ENCODE measurements at places on chromosomes 1 and 21.

DNA sequence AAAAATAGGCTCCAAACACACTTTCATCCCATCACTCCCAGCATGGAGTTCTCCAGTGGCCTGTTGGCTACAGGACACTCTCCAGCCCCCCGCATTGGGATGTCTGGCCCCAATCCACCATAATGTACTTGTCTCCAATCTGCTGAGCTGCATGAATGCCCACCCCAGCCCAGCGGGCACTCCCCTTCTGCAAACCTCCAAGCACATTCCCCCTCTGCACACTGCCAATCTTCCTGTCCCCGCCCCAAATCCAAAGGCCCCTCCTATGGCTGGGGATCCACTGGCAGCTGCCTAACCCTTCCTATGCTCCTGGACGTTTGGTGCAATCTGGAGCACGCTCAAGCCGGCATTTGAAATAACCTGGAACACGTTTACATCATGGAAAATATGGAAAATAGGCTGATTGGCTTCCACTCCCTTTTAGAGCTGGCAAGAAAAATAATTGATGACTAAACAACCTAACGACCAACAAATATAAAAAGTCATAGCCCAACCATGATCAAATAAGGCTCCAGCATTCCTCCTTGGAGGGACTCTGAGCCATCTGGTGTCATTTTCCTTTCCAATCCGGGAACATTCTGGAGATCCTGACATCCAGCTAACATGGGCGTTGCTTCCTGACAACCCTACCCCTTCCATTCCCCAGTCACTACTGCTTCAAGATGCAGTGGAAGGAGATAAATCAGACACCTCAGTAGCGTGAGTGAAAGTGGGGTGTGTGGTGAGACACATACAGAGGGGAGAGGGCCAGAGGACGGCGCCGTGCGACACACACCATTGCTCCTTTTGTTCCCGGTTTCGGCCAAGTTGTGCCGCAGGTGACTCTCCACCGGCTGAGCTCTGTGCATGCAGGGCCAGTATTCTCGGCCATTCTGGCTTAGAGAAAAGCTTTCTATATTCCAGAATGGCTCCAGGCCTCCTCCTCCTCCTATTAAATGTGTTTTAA is 41.6 kb downstream of the PDE9A start:
- no peak for DNase-seq

DNA sequence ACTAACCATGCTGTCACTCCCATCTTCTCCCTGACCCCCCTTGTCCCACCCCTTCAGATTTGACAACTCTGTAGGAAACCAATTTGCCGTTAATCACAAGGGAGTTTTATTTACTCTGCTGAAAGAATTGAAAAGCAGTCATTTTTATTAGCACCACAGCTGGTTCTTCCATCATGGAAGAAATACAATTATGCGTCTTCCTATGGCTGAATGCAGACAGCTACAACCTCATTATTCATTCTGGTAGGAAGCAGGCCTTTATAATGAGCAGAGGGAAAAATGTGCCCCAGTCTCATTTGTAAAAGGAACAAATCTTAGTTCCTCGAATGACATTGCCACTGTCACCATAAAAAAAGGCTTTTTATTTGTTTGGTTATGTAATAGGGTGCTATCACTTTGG is 35.2 kb downstream of the JUN start:
- DNase-seq = no peak

GRCh38 chr1:235018720-235019444 is 109.8 kb downstream of the TOMM20 start:
- no peak for DNase-seq

GRCh38 chr1:233238884-233239431 is 56.6 kb downstream of the PCNX2 start:
- no peak for DNase-seq

GRCh38 chr1:170619241-170620028 is 44.5 kb upstream of the PRRX1 start:
- DNase-seq = no peak

GRCh38 chr1:92961896-92962752 is 862 bp upstream of the DIPK1A start:
- DNase-seq = peak; percentile 59

DNA sequence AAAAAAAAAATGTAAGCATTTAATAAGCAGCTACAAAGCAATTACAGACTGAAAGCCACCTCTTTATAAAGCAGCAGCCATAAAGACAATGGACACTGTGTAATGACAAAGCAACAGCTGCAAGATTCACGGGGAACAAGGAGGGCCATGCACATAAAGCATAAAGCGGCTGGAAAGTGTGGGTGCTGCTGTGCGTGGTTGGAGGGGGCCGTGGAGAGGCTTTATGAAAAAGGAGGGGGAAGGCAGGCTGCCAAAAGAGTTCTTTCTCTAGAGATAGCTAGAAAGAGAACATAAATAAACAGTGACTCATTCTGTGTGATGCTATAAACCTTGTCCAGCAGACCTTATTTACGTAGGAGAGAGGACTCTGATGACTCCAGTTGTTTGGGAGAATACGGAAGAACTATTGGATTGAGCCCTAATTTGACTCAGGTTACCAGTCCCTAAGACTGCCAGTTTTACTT is 49.3 kb downstream of the ADAMTS1 start:
- DNase-seq = peak; percentile 91

GRCh38 chr21:28604946-28605537 is 387.6 kb downstream of the LTN1 start:
- no peak for DNase-seq

- DNase-seq = no peak
Measured at GRCh38 chr1:47841356-47841755, 155.8 kb downstream of the TRABD2B start.

- DNase-seq = no peak
Measured at GRCh38 chr1:151801310-151801820, 3.9 kb downstream of the LINGO4 start.

DNA sequence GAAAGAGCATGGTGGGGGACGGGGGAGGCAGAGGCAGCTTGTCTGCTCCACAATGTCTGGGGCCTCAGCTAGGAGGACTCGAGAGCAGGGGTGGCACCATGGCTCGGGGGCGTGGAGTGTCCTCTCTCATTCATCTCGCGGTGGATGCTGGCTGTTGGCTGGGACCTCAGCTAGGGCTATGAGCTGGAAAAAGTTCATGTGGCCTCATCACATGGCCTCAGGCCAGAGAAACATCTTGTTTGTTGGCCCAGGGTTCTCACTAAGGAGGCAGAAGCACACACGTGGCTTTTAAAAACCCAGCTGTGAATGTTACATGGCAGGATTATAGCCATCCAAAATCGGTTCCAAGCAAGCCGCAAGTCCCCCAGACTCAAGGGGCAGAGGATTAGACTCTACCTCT is 6.2 kb upstream of the CENPS start:
- no peak for DNase-seq

GRCh38 chr1:61157468-61157987 is 75.2 kb downstream of the NFIA start:
- peak; percentile 15 for DNase-seq

DNA sequence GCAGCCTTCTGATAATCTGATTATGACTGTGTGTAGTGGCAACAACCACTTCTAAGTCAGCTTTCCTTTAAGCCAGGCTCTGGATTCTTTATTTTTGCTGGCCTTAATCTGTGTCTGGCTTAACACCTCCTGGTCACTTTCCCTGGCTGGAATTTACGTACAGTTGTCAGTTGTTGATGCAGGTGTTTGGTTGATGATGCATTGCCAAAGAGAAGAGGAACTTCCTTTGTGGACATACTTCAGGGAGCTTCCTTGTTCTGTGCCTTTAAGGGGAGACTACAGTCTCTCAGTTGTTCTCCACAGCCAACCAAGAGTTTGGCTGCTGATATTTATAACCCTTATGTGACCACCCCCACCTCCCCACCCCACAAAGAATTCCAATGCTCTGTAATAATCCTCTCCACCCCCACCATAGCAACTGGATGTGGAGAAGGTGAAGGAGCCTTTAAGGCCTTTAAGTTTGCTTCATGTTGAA is 96.0 kb upstream of the BMP8A start:
- peak; percentile 90 for DNase-seq

GRCh38 chr1:48495911-48496310 is 23.9 kb upstream of the SPATA6 start:
- no peak for DNase-seq

GRCh38 chr1:39268112-39268581 is 63.7 kb downstream of the MACF1 start:
- DNase-seq = peak; percentile 71

- peak; percentile 63 for DNase-seq
Measured at GRCh38 chr1:225425201-225425786, 2.5 kb downstream of the LBR start.

DNA sequence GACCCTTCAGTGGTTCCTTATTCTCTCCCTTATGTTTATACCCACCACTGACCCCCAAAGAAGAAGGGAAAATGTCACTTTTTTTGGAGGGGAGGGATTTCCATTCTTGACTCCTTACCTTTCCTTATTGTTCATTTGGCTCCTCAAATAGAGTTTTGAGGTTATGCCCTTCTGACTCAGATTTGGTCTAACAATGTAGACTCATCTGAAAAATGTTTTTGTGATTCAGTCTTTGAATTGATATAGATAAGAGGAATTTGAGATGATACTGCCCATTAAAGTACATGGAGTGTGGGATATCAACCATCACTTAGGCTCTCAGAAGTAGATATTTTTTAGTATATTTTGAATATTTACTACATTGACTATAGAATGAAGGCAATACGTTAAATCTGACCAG is 16.1 kb downstream of the USP1 start:
- peak; percentile 36 for DNase-seq

DNA sequence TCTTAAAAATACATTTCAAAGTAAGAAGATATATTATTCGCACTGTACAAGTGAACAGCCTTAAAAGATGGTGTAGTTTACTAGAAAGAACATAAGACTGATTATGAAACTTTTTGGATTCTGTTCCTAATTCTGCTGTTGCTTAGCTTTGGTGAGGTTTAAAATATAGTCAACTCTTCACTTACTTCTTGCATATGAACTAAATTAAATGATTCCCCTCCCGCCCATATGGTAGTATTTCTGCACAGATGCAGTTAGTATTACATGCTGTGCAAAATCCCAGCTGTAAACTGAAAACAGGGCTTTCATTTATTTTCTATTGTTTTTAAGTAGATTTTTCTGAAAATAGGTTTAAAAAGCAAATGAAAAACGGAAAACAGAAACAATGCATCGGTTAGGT is 345.4 kb upstream of the NCAM2 start:
- DNase-seq = no peak

DNA sequence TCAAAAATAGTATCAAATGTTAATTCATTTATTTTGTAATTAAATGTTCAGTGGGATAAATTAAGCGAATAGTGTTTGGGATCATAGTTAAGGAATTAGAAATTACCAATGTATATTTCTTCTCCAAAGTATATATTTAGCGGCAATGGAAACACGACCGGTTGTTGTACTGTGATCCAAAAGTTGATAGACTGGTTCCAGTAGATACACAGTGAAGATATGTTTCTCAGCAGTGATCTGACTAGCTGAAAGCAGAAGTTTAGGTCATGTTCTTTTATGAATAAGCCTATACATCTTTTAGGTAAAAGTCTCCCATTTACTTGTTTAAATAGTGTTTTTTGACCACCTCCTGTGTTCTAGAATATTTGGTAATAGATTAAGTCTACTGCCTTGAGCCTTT is 8.8 kb downstream of the USP16 start:
- no peak for DNase-seq

- DNase-seq = peak; percentile 73
Measured at GRCh38 chr1:212030936-212031528, 4.3 kb downstream of the INTS7 start.

- no peak for DNase-seq
Measured at GRCh38 chr1:209886219-209886536, 51.8 kb upstream of the SYT14 start.

DNA sequence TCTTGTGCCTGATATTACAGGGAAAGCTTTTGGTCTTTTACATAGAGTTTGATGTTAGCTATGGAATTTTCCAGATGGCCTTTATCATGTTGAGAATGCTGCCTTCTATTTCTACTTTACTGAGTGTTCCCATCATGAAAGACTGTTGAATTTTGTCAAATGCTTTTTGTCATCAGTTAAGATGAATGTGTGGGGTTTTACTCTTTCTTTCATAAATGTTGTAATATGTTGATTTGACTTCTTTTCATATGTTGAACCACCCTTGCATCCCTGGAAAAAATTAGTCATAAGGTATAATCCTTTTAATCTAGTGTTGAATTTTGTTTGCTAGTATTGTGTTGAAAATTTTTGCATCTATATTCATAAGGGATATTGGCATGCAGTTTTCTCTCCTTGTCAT is 16.1 kb upstream of the HOOK1 start:
- DNase-seq = no peak

- no peak for DNase-seq
Measured at GRCh38 chr1:101435831-101436511, 199.2 kb downstream of the S1PR1 start.

- peak; percentile 30 for DNase-seq
Measured at GRCh38 chr1:10866321-10867093, 70.1 kb upstream of the CASZ1 start.

DNA sequence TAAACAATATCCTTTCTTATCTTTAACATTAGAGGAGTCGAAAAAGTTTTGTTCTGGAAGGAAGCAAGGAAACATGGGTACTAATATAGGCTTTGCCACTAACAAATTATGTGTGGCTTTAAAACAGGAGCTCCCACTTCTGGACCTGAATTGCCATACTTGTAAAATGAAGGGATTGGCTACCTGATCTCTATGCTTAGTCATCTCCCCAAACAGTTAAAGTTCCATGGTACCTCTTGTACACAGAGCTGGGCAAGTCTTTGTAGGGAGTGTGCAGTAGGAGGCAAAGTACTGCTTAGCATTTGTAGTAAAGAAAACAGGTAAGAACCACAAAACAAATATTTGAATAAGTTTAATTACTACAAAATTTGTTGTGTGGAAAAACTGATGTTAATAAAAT is 81.3 kb downstream of the MAST2 start:
- peak; percentile 39 for DNase-seq

- DNase-seq = no peak
Measured at GRCh38 chr21:41316200-41317062, at the start of gene FAM3B. TSS of gene FAM3B (plus strand) at chr21:41316801. CDS start at chr21:41316880, 79 bp downstream.
